ENCODE measurements at places on chromosomes 16 and 17.
A peak's percentile ranks its signal among the peaks of the same experiment; 100 is the strongest.

DNA sequence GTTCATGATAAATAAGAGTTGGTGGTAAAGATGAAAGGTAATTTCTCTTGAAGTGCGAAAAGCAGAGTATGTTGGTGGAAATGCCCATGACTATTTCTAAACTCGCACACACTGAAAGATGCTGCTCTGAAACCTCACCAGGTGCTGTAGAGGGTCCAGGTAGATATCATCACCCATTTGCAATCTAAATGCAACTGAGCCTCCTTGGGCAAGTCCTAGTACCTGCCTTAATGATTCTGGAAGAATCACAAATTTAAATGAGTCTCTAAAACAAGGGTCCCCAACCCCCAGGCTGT lies 5.9 kb upstream of the MMD start:
- no peak for DNase-seq

DNA sequence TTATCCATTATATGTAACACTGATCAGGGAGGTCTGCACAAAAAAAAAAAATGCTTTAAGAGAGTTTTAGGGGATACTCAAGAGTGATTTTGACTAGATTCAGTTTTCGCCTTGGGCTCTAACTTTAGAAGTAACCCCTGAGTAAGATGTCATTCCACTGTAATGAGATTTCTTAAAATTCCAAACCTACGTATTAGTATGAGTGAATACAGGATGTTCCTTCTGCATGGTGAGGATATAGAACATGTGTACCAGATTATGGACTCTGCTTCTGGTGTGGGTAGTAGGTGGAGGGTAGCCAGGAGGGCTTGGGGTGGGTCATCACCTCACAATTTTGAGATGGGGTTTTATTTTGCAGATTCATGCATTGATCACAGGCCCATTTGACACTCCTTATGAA lies 4.3 kb downstream of the UBE2Z start:
- no peak for DNase-seq

GRCh38 chr16:51839727-51840462 lies 688.8 kb upstream of the SALL1 start:
- no peak for DNase-seq

GRCh38 chr17:57071991-57072944 lies 12.8 kb upstream of the AKAP1 start:
- no peak for DNase-seq

- DNase-seq = no peak
These were observed 705.5 kb downstream of the CDH11 start for GRCh38 chr16:64416216-64417005.

DNA sequence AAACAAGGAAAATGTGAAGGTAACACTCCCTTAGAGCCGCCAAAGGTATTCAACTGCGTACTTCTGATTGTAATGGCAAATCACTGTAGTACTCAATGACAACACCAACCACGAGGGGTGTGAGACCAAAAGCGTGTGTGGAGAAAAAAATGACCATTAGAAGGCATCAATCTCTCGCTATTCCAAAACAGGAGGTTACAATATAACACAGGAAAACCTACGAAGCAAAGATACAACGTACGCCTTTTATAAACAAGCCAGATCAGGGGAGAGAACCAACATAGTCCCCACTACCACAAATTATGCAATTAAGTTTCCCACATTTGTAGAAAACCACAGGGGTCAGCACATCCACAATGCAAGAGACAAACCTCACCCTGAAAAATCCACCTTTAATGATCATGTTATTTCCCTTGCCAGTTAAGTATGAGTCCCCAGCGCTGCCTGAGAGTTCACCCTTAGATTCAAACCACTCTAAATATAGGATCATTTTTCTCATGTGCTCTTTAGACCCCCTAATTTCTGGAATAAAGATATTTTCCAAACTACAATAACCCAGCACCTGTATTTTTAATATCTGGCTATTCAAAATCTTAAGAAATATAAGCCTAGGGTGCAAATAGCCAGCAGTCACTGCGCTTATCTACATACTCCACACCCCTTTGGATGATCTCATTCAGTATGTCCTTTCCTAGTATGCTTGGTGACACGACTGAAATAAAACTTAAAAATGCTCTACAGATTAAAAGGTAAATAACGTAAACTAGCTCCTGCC lies 12.4 kb downstream of the TEX14 start:
- DNase-seq = no peak

DNA sequence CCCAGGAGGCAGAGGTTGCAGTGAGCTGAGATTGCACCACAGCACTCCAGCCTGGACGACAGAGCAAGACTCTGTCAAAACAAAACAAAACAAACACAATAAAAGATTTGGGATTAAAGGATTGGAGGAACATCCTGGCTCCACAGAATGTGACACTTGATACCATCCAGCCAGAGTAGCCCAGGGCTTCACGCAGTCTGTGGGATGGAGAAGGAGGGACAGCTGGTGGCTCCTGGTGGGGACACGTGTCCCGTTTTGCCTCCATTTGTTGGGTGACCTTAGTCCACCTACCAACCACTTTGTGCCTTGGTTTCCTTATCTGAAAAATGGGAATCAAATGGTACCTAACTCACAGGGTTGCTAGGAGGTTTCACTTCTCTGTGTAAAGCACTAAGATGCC lies 12.4 kb upstream of the CYB561 start:
- no peak for DNase-seq

GRCh38 chr17:73956595-73957465 lies 246.6 kb upstream of the RPL38 start:
- no peak for DNase-seq

- DNase-seq = no peak
These were observed 410.8 kb downstream of the CDH11 start for GRCh38 chr16:64711026-64711425.

DNA sequence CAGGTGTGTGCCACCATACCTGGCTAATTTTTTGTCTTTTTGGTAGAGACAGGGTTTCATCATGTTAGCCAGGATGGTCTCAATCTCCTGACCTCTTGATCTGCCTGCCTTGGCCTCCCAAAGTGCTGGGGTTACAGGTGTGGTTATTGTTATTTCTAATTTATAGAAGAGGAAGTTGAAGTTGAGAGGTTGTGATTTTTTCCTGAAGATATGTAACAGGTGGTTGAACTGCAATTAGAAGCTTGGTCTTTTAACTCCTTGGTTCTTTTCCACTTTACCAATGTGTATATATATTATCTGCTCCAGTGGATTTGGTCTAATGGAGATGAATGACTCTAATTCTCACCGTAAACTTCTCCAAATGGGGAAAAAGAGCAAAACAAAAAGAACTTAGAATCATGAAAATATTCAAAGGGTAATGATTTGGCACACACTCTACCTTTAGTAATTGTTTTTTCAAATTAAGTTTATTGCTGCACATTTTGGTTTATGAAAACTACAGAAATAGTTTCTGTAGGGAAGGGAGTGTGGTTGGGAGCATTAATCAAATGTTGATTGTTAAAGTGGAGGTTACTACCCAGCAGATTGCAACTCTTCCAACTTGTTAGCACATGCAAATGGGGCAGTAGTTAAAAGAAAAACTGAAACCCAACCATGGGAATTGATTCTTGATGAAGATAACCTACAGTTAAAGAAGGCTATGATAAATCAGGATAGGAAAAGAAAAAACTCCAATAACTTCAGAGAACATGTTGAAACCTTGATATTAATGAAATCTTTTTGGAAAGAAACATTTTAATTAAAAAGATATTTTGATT lies 1.8 kb upstream of the KRT10 start:
- DNase-seq = no peak

- no peak for DNase-seq
These were observed 61.4 kb upstream of the ARHGAP44 start for GRCh38 chr17:12727881-12728280.

- DNase-seq = no peak
These were observed 5.9 kb downstream of the UBALD2 start for GRCh38 chr17:76270770-76271668.

DNA sequence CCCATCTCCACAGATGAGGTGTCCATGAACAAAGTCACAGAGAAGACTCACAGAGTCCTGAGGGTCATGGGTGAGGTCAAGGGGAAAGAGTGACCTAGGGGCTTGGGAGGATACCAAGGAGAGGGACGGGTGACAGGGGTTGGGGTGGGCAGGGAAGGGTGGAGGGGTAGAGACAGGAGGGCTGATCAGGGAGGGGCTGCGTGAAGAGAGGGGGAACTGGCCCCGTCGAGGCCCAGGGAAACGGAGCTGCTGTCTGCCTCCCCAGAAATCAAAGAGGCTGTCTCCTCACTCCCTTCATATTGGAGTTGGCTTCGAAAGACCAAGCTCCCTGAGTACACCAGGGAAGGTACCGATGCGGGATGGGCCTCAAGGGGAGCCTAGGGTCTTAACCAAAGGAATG lies 617 bp downstream of the TMEM95 start:
- no peak for DNase-seq

DNA sequence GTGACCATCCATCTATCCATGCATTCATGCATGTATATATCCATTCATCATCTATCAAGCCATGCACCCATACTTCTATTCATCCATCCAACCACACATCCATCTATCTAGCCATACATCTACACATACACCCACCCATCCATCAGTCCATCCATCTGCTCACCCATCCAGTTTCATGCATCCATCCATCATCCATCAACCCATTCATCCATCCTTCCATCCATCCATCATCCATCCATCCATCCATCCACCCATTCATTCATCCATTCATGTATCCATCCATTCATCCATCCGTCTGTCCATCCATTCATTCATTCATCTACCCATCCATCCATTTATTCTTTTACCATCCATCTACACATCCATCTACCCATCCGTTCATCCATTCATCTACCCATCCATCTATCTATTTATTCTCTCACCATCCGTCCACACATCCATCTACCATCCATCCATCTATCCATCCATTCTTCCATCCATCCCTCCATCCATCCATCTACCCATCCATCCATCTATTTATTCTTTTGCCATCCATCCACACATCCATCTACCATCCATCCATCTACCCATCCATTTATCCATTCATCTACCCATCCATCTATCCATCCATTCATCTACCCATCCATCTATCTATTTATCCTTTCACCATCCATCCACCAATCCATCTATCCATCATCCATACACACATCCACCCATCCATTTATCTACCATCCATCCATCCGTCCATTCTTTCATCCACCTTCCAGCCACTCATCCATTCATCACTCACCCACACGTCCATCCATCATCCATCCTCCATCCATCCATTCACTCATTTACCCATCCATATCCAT lies 3.2 kb downstream of the CCL17 start:
- no peak for DNase-seq

DNA sequence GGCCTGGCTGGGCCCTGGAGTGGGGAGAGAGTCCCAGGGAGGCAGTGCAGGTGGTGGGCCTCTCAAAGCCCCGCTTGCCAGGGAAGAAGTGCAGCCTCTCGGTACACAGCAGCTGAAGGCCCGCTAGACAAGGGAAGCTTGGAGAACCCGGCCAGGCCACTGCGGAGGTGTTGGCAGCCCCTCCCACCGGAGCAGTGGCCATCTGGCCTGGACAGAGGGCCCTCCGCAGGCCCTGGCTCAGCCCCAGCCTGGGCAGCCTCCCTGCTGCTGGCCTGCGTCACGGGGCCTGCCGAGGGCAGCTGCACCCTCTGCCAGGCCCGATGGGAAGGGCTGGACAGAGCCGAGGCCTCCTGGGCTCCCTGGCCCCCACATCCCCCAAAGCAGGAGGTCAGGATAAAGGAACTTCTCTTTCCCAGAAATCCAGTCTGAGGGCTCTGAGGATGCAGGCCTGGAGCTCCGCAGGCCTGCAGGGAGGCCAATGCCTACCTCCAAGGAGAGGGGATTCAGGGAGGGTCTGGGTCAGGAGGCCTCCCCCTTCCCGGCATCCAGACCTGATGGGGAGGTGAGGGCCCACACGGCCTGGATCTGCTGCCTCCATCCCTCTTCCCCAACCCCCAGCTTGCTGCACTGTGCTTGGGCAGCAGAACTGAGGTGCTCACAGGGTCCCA lies 4.3 kb downstream of the SPPL2C start:
- DNase-seq = no peak

DNA sequence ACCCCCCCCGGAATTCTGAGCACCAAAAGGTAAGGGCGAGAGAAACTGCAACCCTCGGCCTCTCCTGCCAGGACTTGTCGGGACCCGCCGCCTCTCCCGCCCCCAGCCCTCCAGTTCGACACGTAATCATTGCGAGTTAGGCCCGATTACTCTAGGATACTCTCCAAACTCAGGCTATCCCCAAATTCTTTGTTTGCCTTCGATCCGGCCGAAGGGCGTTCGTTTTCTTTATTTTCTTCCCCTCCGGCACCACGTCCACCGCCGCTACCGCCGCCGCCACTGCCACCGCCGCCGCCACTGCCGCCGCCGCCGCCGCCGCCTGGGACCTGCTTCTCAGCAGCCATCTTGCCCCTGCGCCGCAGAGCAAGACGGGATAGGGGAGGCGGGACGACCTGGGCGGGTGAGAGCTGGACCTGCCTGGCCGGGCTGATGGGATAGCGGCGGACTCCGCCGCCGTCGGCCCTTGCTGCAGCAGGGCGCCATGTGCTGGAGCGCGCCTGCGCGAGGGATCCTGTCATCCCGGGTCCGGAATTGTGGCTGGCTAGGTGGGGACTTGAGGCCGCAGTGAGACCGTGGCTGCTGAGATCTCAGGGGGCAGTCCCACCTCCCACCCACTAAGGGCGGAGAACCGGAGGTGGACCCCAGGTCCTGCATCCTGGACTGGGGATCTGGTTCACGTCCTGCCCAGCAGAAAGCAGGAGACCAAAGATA lies at the start of gene SRP68:
TSS of gene SRP68 (minus strand) at position 370 of the 711 bp plus-strand sequence. CDS start at position 344, 26 bp downstream.
- peak; percentile 95 for DNase-seq

DNA sequence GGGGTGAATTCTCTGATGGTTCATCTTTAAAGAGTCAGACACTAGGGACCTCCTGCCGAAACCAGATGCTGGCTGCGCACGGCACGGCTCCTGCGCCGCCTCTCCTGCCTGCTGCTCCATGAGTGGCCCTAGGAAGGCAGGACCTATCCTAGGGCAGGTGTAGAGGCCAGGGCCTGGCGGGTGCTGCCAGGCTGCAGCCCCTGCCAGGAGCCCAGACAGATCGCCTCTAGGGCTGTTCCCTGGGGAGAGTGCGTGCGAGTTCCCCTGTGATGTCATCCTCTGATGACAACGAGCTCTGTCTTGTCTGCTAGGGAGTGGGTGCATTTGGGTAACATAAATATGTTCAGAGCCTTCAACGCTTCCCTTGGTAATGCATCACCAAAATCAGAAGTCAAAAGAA lies 23.9 kb downstream of the SLC38A10 start:
- DNase-seq = no peak

All from tibial artery (tissue), 4 donors.